ENCODE measurements at places on chromosomes 11 and 22.

GRCh38 chr11:122803306-122803705, 35.0 kb upstream of the CRTAM start:
- DNase-seq, result no peak

GRCh38 chr11:10498022-10498400, 42.9 kb downstream of the AMPD3 start:
- DNase-seq, result peak; percentile 55

DNA sequence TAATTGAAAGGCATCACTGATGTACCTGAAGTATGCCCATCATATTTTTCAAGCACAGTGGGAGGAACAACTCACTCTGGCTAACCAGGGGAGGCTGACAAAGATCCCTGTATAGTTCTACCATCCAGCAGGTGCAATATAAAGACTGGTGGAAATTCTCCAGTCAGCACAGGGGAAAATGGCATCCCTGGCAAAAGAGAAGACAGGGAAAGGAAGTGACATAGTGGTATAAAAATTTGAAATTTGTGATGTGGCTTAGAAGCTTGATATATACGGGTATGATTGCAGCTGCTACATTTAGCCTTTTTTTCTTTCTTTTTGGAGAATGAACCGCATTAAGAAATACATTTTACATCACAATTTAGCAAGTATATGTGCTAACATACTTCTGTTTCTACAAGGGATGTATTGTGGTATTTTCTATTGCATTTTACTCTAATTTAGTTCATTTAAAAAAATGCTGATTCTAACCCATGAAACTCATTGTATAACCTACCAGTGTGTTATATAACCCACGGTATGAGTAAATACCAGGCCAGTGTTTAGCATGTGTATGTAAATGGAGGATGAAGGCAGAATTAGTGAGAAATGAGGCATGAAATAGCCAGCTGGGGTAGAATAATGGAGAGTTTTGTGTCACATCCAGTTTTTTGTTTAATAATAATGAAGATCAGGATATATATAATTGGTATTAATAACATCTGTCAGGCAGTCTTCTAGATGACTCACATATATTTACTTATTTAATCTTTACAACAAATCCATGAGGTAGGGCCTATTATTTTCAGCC, 186.1 kb downstream of the ARHGAP42 start:
- no peak for DNase-seq

DNA sequence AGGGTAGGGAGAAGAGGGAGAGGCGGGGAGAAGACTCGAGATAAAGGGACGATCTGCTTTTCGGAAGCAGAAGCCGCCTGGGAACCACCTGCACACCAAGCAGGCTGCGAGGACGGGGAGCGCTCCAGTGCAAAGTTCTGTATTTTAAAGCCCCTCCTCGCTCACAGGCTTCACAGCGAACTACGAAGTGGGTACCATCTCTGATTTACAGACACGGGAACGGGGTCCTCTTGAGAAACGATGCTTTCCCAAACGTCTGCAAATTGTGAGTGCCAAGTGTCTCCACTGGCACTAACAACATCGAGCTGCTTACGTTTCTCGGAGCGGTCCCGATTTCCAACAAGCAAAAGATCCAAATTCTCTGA, 700 bp upstream of the STX3 start:
- no peak for DNase-seq

- DNase-seq, result no peak
Observed at GRCh38 chr11:87092567-87092966, 54.8 kb downstream of the TMEM135 start.

- DNase-seq, result peak; percentile 51
Observed at GRCh38 chr22:37212174-37212906, at the start of gene SSTR3. Gene SSTR3, minus strand, starts transcription at chr22:37212477. Its CDS starts 4,674 bp downstream, at chr22:37207803.
